ENCODE measurements at places on chromosomes 3 and 15.

- no peak for DNase-seq
Observed at GRCh38 chr3:47863391-47864128, 60.6 kb downstream of the DHX30 start.

DNA sequence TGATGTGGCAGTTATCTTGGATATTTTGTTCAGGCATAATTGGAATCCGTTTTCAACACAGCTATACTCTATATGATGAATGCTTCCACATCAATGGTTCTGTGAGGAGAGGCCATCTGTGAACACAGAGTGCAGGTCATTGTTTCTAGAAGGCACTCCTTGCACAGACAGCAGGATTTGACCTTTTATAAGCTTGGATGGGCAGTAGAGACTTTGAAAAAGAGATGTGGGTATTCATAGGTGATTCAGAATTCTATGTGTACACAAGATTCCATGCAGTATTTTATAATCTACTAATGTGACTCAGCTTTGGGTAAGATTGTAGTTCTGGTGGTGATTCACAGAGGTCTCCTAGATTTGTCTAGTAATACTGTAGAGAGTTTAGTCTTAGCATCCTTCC lies 12.5 kb downstream of the ARPP21 start:
- DNase-seq, result no peak

- no peak for DNase-seq
Observed at GRCh38 chr3:112569265-112569664, 7.4 kb downstream of the SLC35A5 start.

DNA sequence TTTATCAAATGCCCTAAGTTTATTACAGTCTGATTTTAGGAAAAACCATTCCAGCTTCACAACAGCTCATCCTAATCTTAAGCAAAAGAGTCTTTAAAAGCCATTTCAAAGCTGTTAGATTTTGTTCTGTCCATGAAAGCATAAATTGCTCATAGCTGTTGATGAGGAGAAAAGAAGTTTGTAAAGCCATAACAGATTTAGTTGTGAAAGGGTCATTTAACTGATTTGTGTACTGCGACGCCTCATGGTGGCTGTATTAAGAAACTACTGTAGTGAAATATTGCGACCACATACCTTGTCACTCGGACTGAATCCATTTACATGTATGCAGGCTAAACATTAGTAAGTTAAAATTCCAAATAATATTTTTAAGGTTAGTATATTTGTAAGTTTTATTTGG lies 20.9 kb downstream of the BBX start:
- DNase-seq, result peak; percentile 27

DNA sequence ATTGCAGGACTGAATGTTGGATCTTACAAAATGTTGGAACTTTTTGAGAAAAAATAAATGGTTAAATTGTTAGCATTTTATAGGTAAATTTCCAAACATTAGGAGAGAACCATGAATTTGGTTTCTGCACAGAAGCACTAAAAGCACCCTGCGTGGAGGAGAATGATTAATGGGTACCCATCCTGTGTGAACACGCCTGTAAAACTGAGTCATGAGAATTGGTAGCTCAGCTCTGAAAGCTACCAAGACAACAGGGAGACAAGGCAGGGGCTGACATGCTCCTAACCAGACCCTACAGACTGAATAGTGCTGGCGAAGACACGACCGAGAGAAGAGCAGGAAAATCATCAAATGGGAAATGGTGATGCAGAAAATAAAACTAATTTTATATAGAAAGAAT lies 32.4 kb upstream of the MTMR10 start:
- DNase-seq, result no peak

DNA sequence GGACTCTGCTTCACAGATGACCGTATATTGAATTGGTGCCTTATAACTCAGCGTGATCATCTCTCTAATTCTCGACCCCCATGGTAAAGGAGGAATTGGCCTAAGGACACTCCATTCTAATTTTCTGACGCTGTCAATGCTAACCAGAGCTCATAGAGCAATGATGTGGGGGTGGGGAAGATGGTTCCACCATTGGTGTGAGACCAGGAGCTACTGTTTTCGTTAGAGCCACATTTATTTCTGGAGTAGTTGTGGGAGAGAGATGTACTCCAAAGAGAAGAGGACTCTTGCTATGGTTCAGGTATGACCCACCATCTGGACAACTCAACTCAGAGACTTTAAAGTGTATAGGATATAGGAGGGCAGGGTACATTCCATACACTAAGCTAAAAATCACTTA lies 16.3 kb downstream of the ZBTB38 start:
- DNase-seq, result no peak

GRCh38 chr15:88624971-88625490 lies 3.9 kb downstream of the AEN start:
- no peak for DNase-seq

DNA sequence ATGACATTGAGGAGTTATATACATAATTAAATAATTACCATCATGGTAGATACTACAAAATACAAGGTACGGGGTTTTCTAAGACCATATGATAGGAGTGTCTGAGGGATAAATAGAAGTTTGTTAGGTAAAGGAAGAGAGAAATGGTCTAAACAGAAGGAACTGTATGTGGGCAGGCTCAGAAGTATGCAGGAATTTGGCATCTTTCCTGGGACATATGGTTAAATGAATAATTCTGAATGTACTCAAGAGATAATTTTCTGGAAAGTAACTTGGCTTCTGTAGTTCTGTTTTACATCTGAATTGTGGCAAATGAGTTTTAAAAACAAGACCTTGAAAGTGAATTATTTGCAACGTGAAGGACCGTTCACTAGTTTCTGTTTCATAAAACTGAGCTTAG lies 17.5 kb downstream of the LMCD1 start:
- no peak for DNase-seq

DNA sequence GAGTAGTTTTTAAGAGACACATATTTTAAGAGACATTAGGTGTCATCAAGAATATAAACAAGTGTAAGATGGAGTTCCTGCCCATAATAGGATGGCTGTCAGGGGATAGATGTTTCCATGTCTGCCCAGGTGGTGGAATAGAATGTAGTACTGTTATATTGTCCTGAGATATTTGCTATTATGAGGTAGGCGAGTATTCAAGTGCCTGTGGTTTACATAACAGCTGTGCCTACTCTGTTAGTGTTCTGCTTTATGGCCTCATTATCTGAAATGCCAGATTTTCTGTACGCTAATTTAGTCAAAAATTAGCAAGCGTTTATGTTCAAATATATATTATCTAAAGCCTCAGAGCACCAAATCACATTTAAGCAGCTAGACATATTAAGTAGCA lies 360.2 kb upstream of the ROPN1 start:
- no peak for DNase-seq

DNA sequence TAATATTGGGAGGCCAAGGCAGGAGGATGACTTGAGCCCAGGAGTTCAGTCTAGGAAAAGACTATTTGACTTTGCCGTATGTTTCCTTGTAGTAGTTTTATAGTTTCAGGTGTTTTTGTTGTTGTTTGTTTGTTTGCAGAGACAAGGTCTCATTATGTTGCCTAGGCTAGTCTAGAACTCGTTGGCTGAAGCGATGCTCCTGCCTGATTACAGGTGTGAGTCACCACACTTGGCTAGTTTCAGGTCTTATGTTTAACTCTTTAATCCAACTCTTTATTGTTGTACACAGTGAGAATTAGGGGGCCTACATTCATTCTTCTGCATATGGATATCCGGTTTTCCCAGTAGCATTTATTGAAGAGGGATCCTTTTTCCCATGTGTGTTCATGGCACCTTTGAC lies 32.0 kb downstream of the FAIM start:
- no peak for DNase-seq

DNA sequence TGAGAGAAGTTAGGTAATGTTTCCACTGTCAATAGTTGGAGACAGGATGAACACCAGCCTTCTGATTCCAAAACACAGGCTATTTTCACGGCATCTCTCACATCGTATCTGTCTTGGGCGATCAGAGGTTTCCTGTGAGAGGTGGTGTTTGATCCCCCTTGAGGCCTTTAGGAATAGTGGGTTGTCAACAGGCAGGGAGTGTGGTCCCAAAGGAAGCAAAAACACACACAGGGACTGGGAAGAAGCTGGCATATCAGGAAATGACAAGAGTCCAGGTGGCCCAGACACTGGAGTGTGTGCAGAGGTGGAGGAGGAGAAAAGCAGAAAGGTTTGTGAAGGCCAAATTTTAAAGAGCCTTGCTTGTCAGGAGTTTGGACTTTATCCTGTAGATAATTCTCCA lies 6.6 kb upstream of the MAGEF1 start:
- no peak for DNase-seq

- DNase-seq, result no peak
Observed at GRCh38 chr15:77096138-77096537, 25.2 kb upstream of the TSPAN3 start.

- peak; percentile 22 for DNase-seq
Observed at GRCh38 chr15:43483297-43484128, 9.4 kb downstream of the TP53BP1 start.

- DNase-seq, result no peak
Observed at GRCh38 chr15:27831384-27832236, 267.5 kb downstream of the OCA2 start.

- no peak for DNase-seq
Observed at GRCh38 chr3:99286266-99286845, 352.0 kb upstream of the COL8A1 start.

GRCh38 chr15:63435204-63435820 lies 53.7 kb upstream of the CA12 start:
- no peak for DNase-seq

GRCh38 chr3:15294929-15295328 lies 37.5 kb downstream of the SH3BP5 start:
- DNase-seq, result peak; percentile 71

DNA sequence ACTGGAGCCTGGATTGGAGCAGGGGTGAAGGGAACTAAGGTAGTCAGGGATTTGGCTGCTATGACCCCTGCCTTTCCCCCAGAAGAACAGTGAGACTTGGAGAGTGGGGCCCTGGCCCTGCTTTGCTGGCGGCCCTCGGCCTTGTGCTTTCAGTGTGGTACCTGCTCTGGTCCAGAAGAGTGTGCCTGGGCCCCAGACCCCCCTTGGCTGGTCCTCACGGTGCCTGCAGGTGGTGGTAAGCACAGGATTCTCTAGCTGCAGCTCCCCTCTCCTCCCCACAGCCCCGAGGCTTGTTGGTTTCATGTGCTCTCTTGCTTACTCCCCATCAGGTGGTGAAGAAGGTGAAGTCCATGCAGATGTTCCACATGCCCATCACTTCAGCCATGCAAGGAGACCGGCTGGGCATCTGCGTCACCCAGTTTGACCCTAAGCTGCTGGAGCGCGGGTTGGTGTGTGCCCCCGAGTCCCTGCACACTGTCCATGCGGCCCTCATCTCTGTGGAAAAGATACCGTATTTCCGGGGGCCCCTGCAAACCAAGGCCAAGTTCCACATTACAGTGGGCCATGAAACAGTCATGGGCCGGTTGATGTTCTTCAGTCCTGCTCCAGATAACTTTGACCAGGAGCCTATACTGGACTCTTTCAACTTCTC lies 125.7 kb downstream of the DNAJB8 start:
- no peak for DNase-seq

- DNase-seq, result no peak
Observed at GRCh38 chr15:86268558-86268957, 188.9 kb downstream of the AGBL1 start.

- peak; percentile 66 for DNase-seq
Observed at GRCh38 chr3:56702490-56703315, 19.6 kb upstream of the TASOR start.

DNA sequence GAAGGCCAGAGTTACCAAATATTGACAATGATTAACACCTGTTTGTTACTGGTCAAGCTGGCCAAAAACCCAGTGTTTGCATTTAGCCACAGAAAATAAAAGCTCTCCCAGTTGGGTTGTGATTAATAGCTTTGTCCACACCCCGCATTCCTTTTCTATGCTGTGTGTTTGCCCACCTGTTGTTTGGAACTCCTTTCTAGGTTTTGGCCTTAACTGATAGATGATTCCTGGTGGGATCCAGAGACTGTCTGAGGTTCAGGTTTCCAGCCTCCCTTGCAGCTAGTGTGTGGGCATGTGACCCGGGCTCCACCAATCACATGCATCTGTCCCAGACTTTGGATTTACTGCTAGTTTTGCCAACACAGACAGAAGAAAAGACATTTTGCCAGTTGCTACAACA lies 83.8 kb downstream of the PTPRG start:
- no peak for DNase-seq

DNA sequence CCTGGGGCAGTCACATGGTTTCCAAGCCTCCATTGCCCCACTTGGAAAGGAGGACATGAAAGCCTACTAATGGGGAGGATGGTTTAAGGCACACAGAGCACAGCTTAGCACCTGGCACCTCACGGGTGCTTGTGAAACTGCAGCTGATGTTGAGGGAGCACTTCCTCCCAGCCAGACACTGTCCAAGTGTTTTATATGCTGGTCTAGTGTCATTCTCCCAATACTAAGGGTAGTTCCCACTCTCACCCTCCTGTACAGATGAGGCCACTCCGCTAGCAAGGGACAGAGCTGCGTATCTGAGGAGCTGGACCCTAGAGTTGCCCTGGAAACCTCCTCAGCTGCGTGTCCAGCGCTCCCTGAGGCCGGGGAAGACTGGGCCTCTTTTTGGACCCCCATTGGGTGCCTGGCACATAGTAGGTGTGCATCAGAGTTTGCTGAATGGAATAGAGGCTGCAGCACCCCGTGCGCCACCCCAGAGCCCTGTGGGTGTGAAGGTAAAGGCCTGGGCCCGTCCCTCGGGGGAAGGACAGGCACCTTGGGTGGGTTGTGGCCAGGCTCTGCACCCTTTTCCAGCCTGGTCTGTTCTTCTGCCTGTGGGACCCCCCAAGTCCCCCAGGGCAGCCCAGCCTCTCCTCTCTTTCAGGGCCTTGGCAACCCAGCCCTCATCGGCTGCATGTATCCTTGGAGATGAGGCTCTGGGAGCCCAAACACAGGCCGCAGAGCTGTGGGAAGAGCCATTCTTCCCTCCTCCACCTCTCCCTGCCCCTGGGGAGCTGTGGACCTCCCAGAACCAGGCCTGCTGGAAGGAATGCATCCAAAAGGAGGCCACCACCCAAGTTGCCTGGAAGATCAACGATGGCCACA lies 31.3 kb downstream of the DNASE1L3 start:
- DNase-seq, result no peak

GRCh38 chr3:39118079-39118478 lies 10.6 kb downstream of the TTC21A start:
- peak; percentile 44 for DNase-seq

- DNase-seq, result no peak
Observed at GRCh38 chr3:72604328-72604727, 243.9 kb downstream of the SHQ1 start.

GRCh38 chr15:82143390-82144385 lies 97.9 kb upstream of the MEX3B start:
- DNase-seq, result no peak

DNA sequence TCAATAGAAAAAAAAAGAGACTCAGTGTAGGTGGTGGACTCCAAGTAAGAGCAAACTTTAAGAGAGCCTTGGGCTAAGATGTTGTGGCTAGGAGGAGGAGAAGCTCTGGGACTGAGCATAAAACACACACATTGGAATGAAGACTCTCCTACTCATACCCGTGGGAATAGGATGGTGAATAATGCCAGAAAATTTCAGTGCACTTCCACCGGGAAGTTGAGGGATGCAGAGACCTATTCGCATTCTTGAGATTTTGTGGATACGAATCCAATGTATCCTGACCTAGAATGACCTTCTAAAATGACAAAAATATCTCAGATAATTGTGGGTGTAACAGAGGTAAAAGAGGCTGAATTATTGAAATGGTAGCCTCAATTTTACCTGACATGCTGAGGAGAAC lies 388.7 kb upstream of the SGO1 start:
- no peak for DNase-seq

Data from KBM-7 (cell line).